ENCODE measurements at places on chromosomes 4 and X. TPM values are rescaled to one million over a fixed set of nuclear protein-coding genes. Genes with fewer than 3 reads are reported as not detected.
A peak's percentile ranks its signal among the peaks of the same experiment; 100 is the strongest.

The NUDT11 gene
- total RNA-seq: 6.6 TPM

The PPEF1 gene
- total RNA-seq: not detected

The AFF1 gene
- 42.1 TPM for total RNA-seq

The AMBN gene
- not detected for total RNA-seq

The TMEM255A gene
- total RNA-seq: not detected

The GAGE12E gene
- total RNA-seq: not detected

DNA sequence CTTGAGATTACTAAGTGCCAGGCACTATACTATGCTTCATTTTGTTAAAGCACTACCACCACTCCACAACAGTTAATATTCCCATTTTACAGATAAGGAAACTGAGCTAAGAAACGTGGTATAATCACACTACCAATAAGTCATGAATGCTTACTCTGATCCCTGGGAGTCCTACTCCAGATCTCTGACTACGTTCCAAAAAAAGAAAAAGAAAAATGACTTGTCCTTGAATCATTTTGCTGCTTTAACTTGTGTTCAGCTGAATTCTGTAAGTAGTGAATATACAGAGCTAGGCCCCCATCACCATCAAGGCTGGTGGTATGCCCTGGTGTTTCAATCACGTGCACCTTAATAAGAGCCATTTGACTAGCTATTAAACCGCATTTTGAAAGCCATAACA is 39.4 kb downstream of the LDB2 start:
- no peak for DNase-seq

GRCh38 chrX:42149765-42150164 is 226.4 kb upstream of the CASK start:
- DNase-seq: no peak

DNA sequence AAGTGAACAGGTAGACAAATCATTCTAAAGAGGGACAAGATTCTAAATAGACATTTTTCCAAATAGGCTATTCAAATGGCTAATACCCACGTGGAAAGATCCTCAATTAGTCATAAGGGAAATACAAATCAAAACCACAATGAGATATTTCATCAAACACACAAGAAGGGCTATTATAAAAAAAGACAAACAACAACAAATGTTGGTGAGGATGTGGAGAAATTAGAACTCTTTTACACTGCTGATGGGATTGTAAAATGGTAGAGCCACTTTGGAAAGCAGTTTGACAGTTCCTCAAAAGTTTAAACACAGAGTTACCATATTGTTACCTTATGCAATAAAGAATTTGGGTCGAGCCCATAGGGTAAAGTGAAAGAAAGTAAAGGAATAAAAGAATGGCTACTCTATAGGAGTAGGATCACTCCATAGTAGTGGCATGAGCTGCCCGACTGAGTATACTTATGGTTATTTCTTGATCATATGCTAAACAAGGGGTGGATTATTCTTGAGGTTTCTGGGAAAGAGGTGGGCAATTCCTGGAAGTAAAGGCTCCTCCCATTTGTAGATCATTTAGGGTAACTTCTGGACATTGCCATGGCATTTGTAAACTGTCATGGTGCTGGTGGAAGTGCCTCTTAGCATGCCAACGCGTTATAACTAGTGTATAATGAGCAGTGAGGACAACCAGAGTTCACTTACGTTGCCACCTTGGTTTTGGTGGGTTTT is 58.9 kb upstream of the FAM9C start:
- DNase-seq: no peak

DNA sequence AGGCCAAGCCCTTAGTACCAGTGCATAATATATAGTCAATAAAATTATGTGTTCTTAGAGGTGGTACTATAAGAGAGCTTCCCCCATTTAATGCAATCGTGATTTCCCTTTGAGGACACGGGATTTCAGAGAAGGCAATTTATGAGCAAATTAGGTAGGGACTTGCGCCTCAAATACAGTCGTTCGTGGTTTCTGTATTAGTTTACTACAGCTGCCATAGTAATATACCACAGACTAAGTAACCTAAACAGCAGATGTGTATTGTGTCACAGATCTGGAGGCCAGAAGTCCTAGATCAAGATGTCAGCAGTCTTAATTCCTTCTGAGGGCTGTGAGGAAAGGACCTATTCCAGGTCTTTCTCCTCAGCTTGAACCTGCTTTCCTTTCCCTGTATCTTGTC is 1.5 kb upstream of the PUDP start:
- no peak for DNase-seq

DNA sequence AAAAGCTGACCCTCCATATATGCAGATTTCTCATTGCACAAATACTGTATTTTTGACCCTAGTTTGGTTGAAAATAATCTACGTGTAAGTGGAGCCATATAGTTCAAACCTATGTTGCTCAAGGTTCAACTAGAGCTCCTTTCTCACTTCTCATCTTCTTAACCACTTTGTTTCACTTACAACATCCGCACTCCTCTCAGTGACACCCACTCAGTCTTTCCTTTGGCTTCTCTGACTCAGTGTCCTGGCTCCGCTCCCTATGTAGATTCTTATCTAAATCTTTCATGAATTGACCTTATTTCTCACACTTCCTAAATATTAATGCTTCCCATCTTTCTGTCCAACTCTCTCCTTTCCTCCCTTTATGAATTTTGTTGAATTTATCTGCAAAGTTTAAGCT is 32.9 kb upstream of the DKK2 start:
- DNase-seq: peak; percentile 53

DNA sequence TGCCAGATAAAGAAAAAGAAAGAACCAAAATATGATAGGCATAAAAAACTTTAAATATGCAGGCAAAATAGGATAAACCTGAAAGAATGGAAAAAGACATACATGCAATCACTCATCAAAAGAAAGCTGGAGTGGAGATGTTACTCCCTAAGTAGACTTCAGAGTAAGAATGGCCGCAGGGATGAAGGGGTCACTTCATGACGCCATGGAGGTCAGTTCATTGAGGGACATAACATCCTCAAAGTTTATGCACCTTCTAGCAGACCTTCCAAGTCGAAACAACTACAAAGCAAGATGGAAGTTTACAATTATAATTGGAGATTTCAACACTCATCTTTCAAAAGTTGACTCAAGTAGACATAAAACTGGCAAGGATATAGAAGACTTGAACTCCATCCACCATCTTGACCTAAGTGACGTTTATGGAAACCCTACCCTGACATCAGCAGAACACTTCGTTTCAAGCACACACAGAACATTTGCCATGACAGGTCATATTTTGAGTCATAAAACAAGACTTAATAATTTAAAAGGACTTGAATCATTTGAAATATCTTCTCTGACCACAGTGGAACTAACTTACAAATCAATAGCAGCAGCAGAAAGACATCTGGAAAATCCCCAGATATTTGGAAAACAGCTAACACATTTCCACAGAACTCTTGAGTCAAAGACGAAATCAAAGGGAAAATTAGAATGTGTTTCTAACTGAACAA is 106.0 kb upstream of the LRPAP1 start:
- no peak for DNase-seq

- DNase-seq: peak; percentile 83
These were observed 9.4 kb downstream of the ARHGAP10 start for GRCh38 chr4:147741190-147741788.

DNA sequence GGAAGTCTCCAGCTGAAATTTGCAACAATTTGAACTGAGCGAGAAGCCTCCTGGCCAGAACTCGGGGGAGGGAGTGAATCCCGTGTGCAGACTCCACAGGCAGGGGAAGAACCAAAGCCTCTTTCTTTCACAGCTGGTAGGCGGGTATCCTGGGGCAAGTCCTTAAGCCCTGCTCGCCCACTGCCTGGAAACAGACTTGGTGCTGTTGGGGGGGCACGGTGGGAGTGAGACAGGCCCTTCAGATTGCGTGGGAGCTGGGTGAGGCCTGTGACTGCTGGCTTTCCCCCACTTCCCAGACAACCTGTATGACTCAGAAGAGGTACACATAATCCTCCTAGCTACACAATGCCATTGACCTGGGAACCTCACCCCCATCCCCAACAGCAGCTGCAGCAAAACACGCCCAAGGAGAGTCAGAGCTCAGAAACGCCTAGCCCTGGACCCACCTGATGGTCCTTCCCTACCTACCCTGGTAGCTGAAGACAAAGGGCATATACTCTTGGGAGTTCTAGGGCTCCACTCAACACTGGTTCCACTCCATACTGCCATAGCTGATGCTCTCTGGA is 22.4 kb upstream of the RLIM start:
- no peak for DNase-seq

DNA sequence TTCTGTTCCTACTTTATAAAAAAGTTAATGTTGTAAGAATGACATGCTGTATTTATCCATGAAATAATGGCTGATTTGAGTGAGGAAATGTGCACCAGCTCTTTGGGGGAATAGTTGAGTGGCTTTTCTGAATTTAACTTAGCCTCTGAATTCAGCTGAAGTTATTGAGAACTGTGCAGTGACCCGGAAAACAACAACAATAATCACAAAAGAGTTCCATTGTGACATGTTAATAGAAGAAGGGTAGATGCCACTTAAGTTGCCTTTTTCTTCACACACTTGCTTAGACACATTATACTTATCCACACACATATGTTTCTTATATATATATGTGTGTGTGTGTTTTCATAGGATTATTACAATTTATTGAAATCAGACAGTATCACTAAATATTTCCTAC is 301.2 kb downstream of the BMPR1B start:
- DNase-seq: no peak

DNA sequence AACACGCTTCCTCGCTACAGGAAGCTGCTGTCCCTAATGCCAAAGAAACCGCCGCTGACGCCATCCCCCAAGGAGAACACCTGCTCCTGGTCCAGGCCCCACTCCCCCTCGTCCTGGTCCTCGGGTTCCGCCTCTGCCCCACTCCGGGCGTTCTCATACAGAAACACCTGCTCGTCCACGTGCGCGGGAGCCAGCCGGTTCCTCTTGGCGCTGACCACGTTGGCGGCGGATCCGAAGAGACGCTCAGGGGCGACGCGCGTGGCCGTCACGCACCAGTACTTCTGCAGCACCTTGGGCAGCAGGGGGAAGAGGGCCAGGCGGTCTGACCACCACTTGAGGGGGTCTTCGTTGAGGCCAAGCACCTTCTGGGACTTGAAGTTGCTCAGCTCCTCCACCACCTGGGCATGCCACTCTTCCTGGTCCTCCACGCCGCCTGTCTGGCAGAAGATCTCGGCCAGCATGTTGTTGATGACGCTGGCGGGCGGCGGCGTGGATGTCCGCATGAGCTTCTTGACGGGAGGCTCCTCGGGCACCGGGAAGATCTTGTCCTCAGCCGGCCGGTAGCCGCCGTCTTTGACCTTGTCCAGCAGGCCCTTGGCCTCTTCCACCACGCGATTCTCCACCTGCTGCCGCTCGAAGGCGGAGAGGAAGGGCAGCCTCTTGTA is 12.0 kb downstream of the DHRSX start:
- DNase-seq: no peak

DNA sequence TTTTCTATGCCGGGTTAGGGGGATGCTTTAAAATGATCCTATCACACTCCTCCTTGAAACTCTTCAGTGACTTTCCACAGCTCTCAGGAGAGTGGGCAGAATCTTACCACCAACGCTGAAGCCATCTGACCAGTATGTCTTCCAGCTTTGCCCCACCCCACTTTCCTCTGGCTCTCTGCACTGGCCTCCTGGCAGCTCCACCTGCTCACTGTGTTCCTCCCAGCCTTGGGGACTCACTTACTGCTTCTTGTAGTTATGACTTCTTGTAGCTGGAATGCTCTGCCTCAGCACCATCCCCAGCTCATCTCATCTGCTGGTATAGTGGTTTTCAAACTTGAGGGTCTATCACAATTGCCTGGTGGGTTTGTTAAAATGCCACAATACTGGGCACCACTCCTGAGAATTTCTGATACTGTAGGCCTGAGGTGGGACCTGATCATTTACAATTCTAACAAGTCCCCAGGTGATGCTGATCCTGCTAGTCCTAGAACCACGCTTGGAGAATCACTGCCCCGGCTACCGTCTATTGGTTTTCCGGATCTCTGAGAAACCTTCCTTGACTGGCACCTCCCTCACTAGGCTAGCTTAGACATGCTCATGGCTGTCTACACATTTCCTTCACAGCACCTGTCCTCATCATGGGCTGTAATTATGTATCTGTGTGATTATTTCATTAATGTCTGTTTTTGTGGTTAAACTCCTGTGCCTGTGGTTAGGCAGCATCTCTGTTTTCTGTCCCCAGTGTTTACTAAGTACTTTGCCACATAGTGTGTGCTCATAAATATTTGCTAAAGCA is 152.2 kb downstream of the MGST2 start:
- no peak for DNase-seq

DNA sequence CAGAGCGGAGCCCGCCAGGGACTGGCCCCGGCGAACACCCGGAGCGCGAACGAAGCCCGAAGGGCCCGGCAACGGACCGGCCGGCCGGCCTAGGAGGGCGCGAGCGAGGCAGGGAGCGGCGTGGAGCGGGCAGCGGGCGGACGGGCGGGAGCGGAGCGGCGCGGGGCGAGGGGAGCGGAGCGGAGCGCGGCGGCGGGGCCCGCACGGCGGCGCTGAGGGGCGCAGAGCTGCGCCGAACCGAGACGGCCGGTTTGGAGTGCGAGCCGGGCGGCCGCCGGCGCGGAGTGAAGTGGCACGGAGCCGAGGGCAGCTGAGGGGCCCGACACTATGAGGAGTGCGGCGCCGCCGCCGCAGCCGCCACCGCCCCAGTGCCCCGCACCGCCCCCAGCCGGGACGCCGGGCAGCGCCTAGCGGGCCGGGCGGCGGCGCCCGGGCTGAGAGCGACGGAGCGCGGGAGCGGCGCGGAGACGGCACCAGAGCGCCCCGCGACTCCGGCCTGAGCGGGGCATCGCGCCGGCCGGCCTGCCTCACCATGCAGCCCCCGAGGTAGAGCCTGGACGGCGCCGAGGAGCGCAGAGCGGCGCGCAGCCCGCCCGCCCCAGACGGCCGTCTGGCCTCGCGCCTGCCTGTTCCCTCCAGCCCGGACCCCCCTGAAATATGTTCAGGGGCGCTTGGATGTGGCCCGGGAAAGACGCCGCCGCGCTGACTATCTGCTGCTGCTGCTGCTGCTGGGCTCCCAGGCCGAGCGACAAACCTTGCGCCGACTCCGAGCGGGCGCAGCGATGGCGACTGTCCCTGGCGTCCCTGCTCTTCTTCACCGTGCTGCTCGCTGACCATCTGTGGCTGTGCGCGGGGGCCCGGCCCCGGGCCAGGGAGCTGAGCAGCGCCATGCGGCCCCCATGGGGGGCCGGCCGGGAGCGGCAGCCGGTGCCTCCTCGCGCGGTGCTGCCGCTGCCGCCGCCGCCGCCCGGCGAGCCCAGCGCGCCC is 793 bp downstream of the NALF2 start:
- no peak for DNase-seq

GRCh38 chr4:186829740-186830449 is 106.2 kb upstream of the FAT1 start:
- peak; percentile 77 for DNase-seq
